ENCODE measurements at places on chromosomes 3 and 15. TPM values are rescaled to one million over a fixed set of nuclear protein-coding genes. Genes with fewer than 3 reads are reported as not detected.

GRCh38 chr3:99429502-99429901 is 208.9 kb upstream of the COL8A1 start:
- DNase-seq = no peak
- no peaks in the 10 kb centered on the region for H3K4me1 ChIP-seq
- H3K36me3 ChIP-seq = no peaks in the 10 kb centered on the region
- H3K27me3 ChIP-seq = no peaks in the 10 kb centered on the region
- no peak overlapping the region for H3K4me3 ChIP-seq
- no peak overlapping the region for H3K27ac ChIP-seq

DNA sequence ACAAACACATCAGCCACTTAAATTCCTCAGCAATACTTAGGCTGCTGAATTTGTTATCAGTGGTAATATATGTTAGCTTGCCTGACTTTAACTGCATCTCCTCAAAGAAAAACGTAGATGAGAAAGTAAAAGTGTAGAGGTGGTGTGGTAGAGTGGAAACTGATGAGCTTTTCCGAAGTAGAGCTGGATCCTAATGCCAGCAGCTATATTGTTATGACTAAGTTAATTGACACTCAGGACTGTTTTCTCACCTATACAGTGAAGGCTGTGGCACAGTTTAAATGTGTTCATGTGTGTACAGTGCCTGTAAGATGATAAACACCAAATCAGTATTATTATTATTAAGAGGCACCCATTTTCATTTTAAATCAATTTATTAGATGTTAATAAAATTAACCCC is 174.9 kb downstream of the TNIK start:
- no peak overlapping the region for H3K4me3 ChIP-seq
- no peaks in the 10 kb centered on the region for H3K4me1 ChIP-seq
- H3K27me3 ChIP-seq = peaks cover 16% of the 10 kb centered on the region
- H3K27ac ChIP-seq = no peak overlapping the region
- no peak for DNase-seq

DNA sequence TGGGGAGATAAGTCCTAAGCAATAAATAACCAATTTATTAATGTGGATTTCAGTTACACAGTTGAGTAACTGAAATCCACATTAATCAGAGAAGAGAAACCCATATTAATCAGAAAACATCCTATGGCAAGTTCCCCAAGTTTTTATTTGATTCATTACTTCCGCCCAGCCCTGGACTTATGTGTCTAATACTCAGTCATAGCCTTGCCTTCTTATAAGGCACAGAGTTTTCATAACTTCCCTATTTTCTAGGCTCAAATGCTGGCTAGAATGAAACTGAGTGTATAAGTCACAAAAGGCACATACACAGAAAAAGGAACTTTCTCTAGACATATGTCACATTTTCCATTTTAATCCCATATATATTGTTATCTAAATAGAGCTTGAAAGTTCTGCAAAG is 28.8 kb downstream of the CD47 start:
- H3K4me3 ChIP-seq = no peak overlapping the region
- DNase-seq = no peak
- no peak overlapping the region for H3K27ac ChIP-seq
- H3K27me3 ChIP-seq = no peaks in the 10 kb centered on the region
- H3K4me1 ChIP-seq = no peaks in the 10 kb centered on the region
- peaks cover 3% of the 10 kb centered on the region for H3K36me3 ChIP-seq

DNA sequence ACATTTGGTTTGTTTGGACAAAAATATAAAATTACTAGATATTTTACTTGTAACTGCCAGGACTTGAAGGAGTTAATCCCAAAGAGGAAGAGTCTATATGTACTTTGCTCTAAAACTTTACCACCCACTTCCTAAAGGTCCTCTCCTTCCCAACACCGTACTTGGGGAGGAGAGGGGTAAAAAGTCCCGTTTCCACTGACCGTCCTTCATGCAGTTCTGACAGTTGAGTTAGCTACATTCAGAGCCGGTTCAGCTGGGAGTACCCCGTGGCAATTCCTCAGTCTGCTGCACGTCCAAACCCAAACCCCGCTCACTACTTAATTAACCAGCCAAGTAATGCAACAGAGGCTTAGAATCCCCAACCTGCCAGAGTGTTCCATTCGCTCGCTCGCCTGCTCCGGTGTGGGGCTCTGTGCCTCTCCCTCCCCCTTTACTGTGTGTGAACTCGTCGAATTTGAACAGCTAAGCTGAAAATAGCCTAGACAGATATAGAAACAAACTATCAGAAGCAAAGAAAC is 519.7 kb downstream of the FOXP1 start:
- no peak for DNase-seq
- H3K27ac ChIP-seq = no peak overlapping the region
- H3K4me3 ChIP-seq = peak overlapping the region; percentile 54
- H3K36me3 ChIP-seq = no peaks in the 10 kb centered on the region
- no peaks in the 10 kb centered on the region for H3K4me1 ChIP-seq
- peaks cover 5% of the 10 kb centered on the region for H3K27me3 ChIP-seq

- no peak overlapping the region for H3K27ac ChIP-seq
- H3K27me3 ChIP-seq = no peaks in the 10 kb centered on the region
- DNase-seq = no peak
- H3K36me3 ChIP-seq = no peaks in the 10 kb centered on the region
- H3K4me3 ChIP-seq = no peak overlapping the region
These were observed 61.0 kb downstream of the ABTB1 start for GRCh38 chr3:127733781-127734180.

GRCh38 chr3:16318176-16318575 is 53.2 kb downstream of the OXNAD1 start:
- H3K27me3 ChIP-seq = no peaks in the 10 kb centered on the region
- H3K36me3 ChIP-seq = no peaks in the 10 kb centered on the region
- no peak for DNase-seq
- no peaks in the 10 kb centered on the region for H3K4me1 ChIP-seq
- no peak overlapping the region for H3K4me3 ChIP-seq

DNA sequence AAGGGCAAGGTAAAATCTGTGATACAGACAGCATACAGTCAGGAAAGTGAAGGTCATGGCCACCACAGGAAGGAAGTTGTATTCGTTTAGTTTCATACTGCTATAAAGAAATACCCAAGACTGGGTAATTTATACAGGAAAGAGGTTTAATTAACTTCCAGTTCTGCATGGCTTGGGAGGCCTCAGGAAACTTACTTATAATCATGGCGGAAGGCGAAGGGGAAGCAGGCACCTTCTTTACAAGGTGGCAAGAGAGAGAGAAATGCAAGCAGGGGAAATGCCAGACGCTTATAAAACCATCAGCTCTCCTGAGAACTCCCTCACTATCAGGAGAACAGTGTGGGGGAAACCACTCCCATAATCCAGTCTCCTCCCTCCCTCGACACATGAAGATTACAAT is 353.7 kb upstream of the SEMA6D start:
- DNase-seq = no peak
- no peaks in the 10 kb centered on the region for H3K36me3 ChIP-seq
- no peaks in the 10 kb centered on the region for H3K4me1 ChIP-seq
- H3K27ac ChIP-seq = no peak overlapping the region
- H3K4me3 ChIP-seq = no peak overlapping the region
- H3K27me3 ChIP-seq = no peaks in the 10 kb centered on the region

DNA sequence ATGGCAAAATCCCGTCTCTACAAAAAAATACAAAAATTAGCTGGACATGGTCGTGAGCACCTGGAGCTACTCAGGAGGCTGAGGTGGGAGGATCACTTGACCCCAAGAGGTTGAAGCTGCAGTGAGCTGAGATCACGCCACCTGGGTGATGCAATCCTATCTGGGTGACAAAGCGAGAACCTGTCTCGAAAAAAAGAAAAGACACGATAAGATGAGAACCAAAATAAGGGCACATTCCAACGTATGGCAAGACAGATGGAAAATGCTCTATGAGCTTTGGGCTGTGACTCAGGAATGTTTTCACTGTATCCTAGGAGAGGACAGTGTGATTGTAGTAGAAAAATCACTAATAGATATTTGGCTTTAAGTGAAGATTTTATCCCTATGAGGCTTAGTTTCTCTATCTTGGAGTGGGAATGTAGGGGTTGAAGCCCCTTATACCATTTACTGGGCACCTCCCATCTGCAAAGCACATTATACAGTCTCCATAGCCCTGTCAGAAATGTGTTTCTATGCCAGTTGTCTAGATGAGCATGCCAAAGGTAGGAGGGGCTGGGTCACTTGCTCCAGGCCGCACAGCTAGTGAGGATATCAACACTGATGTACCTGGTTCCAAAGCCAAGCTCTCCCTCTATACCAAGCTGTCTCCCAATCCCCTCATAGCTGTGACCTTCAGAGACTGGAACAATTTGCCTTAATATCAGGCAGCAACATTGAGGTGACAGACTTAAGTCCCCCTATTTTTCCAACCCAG is 53.6 kb upstream of the NR2E3 start:
- H3K27me3 ChIP-seq = no peaks in the 10 kb centered on the region
- H3K4me1 ChIP-seq = peaks cover 12% of the 10 kb centered on the region
- no peak overlapping the region for H3K4me3 ChIP-seq
- no peaks in the 10 kb centered on the region for H3K36me3 ChIP-seq
- no peak overlapping the region for H3K27ac ChIP-seq

DNA sequence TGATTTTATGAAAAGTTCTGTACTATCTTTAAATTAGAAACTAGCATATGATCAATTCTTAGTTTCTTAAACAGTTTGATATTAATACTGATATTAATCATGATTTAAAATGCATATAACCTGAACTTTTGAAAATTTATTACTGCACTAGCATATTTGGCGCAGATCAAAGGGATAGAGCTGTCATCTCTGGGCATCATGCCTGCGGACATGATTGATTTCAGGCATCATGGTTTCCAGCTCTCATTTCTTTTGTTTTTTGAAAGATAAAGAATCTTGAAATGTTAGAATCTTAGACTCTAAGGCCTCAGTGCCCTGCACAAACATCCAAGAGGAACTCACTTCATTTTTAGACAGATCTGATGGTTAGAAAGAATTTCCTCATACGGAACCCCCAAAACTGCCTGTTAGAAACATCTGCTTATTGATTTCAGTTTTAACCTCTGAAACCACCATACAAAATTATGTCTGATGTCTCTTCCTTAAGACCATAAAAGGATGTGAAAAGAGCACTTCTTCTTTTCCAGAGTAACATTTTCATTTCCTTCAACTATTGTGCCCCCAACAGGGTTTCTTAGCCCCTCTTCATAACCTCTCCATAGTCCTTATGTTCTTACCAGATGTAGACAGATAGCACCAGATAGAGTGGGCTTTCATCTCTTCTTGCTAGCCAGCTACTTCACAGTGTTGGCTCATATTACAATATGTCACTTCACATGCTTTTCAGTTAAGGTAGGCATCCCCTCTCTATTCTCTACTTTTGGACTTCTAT is 110.8 kb downstream of the BBX start:
- no peaks in the 10 kb centered on the region for H3K36me3 ChIP-seq
- H3K27me3 ChIP-seq = no peaks in the 10 kb centered on the region
- DNase-seq = no peak
- H3K4me3 ChIP-seq = no peak overlapping the region

- no peaks in the 10 kb centered on the region for H3K36me3 ChIP-seq
- no peak overlapping the region for H3K27ac ChIP-seq
- DNase-seq = no peak
- no peak overlapping the region for H3K4me3 ChIP-seq
- H3K4me1 ChIP-seq = peaks cover 13% of the 10 kb centered on the region
These were observed 13.4 kb upstream of the ATP13A3 start for GRCh38 chr3:194500198-194500597.

DNA sequence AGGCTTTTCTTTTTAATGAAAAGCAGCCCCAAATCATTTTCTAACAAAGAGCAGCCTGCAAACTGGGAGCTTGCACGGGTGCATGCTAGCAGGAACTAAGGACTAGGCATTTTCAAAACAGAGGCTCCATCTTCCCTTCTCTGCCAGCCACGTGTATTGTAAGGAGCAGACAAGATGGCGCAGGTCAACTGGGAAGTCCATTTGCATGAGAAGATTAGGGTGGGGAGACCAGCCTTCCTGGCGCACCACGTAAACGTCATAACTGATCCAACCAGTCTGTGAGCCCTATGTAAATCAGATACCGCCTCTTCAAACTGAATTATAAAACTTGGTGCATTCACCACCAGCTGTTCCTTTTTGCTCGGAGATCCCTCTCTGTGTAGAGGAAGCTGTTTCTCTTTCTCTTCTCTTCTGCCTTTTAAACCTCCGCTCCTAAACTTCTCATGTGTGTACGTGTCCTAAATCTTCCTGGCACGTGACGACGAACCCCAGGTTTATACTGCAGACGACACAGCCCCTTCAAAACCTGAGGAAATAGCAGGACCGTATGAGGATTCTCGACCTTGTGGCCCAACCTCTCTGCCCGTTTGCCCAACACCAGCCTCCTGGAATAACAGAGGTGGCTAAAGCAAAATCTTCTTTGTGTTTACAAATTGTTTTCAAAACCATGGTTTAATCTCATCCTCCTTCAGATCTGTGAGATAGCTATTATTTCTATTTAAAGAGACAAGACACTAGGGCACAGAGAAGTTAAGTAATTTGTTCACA is 26.4 kb upstream of the SLC30A4 start:
- no peaks in the 10 kb centered on the region for H3K4me1 ChIP-seq
- no peaks in the 10 kb centered on the region for H3K27me3 ChIP-seq
- no peak for DNase-seq
- no peak overlapping the region for H3K27ac ChIP-seq
- no peaks in the 10 kb centered on the region for H3K36me3 ChIP-seq
- no peak overlapping the region for H3K4me3 ChIP-seq

GRCh38 chr3:141021261-141021660 is 29.9 kb upstream of the SPSB4 start:
- H3K27ac ChIP-seq = no peak overlapping the region
- H3K4me1 ChIP-seq = no peaks in the 10 kb centered on the region
- DNase-seq = no peak
- no peak overlapping the region for H3K4me3 ChIP-seq

DNA sequence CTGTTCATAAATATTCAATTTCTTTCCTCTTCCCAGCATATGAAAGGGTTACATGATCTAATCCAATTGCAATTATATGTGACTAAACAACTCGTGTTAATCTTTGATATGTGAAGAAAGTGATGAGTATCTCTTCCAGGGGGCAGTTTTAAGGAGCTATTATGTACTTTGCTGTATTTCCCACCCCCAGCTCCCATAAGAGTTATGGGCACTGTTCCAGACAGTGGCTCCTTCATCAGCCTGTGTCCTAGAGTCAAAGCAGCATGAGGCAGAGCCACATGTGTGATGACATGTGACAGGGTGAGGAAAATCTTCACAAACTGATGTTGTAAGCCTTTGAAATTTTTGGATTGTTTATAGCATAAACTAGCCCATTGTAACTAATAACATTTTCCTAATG is 315.4 kb downstream of the DIPK2A start:
- DNase-seq = no peak
- H3K27ac ChIP-seq = no peak overlapping the region
- H3K36me3 ChIP-seq = no peaks in the 10 kb centered on the region
- H3K27me3 ChIP-seq = no peaks in the 10 kb centered on the region
- H3K4me1 ChIP-seq = no peaks in the 10 kb centered on the region

GRCh38 chr15:78302579-78303312 is 3.3 kb upstream of the SKIC8 start:
- H3K36me3 ChIP-seq = no peaks in the 10 kb centered on the region
- no peak overlapping the region for H3K4me3 ChIP-seq
- peaks cover 8% of the 10 kb centered on the region for H3K4me1 ChIP-seq
- no peak overlapping the region for H3K27ac ChIP-seq
- no peaks in the 10 kb centered on the region for H3K27me3 ChIP-seq
- DNase-seq = no peak

TTLL13 gene
- total RNA-seq = 0.39 TPM
